ENCODE measurements at places on chromosomes 1 and 21.

DNA sequence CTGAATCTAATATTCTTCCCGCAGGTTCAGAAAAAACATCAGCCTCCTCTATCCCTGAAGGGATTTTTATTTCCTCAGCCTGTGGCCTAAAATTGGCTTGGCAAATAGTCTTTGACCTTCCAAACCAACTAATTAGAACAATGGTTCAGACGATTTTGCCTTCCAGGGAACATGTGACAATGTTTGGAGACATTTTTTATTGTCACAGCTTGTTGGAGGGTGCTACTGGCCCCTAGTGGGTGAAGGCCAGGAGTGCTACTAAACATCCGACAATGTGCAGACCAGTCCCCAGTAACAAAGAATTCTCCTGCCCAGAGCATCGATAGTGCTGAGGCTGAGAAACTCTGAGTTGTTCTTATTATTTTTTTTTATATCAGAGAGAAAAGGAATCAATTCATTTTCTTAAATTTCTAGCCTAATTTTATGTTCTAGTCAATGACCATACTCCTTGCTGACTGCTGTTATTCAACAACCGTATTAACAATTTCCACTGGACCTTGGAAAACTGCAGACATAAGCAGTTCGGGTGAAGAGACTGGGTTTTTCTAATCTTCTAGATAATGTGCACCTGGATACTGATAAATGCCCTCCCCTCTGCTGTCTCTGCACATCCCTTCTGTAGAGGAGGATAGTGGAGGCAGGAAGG is 280.7 kb downstream of the LMX1A start:
- peak; percentile 45 for DNase-seq

- peak; percentile 13 for DNase-seq
Measured at GRCh38 chr21:17003763-17004373, 509.0 kb upstream of the CXADR start.

DNA sequence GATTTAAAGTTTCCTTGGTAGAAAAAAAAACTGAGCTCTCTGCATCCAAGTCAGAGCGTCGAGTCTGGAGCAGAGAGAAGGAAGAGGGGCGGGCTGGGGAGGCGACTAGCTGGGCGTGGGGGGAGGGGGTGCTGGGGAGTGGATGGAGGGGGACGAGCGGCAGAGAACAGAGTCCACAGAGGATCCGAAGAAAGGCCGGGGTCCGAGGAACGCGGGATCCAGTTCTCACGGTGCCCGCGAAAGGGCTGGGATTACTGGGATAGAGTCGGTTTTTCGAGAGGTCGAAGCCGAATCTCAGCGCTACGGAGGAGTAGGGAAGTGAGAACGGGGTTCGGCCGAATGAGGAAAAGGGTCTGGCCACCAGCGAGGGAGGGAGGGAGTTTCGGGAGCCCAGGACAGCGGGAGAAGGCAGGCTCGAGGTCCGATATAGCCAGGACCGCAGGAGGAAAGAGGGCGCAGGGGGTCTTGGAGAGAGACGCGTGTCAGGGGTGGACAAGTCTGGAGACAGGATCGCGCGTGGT is 665 bp downstream of the DAB1 start:
- no peak for DNase-seq

GRCh38 chr1:24912376-24913273 is 17.5 kb downstream of the RUNX3 start:
- DNase-seq, result no peak

DNA sequence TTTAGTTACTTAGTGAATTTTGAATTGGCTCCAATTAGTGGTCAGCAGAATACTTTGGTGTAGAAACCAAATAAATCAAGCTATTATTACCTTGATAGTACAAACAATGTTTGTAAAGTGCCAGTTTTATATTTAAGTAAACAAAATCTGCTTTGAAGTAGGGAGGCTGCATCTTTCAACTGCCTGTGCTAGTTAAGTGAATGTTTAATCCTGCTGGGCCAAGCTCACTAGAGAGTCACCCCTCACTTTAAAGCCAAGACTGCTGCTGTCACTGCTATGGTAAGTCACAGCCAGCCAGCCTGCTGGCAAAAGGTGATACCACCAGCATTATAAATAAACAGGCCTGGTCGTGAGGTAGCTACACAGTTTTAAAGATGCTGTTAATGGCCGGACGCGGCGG is 10.3 kb upstream of the CFAP126 start:
- no peak for DNase-seq

GRCh38 chr1:110085671-110086070 is 15.2 kb upstream of the ALX3 start:
- DNase-seq, result no peak

GRCh38 chr21:36835383-36835795 is 131.1 kb downstream of the HLCS start:
- peak; percentile 58 for DNase-seq

GRCh38 chr1:12166834-12167492 is at the start of gene TNFRSF1B:
Gene TNFRSF1B, plus strand, starts transcription at chr1:12166991. Its CDS starts 101 bp downstream, at chr1:12167092.
- DNase-seq, result no peak

DNA sequence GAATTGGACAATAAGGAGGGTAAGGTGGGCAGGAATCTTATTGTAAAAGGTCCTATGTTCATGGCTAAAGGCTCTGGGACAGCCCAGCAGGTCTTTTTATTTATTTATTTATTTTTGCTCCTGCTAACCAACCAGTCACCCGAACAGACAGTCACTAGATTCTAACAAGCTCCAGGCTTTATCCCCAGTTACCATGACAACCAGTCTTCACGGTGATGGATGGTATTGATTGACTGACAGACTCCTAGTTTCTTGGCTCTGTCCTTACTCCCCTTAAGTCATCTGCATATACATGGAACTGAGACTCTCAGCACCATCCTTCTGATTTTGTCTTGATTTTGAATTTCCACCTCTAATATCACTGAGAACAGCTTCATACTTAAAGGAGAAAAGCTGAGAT is 44.3 kb downstream of the C8A start:
- no peak for DNase-seq

GRCh38 chr21:36461918-36462486 is 17.9 kb downstream of the CLDN14 start:
- no peak for DNase-seq

GRCh38 chr1:17887661-17888371 is 132.7 kb downstream of the ACTL8 start:
- DNase-seq, result no peak

GRCh38 chr21:42636520-42637266 is 16.7 kb upstream of the PDE9A start:
- peak; percentile 18 for DNase-seq

Measured in A172 (cell line).